ENCODE measurements at places on chromosomes 2 and 18. TPM values are rescaled to one million over a fixed set of nuclear protein-coding genes. Genes with fewer than 3 reads are reported as not detected.
A peak's percentile ranks its signal among the peaks of the same experiment; 100 is the strongest.

DNA sequence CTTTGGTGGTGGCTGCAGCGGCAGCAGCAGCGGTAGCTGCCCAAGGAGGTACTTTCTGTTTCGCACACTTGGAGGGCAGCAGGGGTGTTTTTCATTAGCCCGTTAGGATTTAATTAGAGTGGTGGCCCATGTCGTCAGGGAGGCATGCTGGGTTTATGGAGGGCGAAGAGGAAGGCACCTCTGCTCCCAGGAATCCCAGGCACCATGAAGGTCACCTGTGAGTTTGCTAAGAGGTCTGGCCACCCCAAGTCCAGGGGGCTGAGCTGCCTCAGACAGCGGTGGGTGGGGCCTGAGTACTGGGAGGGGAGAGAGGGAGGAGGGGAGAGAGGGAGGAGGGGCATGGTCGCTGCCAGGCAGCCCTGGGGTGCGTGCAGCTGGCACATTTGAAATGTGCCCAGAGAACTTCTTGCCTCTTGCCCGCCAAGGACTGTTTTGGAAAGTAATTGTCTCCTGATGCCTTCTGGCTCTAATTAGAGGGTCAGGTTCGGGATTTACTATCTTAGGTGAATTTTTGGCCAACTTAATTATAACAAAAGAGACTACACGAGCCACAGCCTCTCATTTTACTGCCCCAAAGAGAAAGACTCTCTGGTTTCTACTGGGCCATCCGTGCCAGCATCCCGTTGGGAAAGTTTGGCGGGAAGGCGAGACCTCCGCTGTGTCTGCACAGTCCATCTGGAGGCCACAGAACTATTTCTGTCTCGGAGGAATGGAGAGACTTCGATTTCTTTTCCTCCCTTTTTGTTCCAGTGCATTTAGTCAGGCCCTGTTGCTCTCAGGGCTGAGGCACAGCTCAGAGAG is 62.0 kb downstream of the GLI2 start:
- peak; percentile 87 for DNase-seq

DNA sequence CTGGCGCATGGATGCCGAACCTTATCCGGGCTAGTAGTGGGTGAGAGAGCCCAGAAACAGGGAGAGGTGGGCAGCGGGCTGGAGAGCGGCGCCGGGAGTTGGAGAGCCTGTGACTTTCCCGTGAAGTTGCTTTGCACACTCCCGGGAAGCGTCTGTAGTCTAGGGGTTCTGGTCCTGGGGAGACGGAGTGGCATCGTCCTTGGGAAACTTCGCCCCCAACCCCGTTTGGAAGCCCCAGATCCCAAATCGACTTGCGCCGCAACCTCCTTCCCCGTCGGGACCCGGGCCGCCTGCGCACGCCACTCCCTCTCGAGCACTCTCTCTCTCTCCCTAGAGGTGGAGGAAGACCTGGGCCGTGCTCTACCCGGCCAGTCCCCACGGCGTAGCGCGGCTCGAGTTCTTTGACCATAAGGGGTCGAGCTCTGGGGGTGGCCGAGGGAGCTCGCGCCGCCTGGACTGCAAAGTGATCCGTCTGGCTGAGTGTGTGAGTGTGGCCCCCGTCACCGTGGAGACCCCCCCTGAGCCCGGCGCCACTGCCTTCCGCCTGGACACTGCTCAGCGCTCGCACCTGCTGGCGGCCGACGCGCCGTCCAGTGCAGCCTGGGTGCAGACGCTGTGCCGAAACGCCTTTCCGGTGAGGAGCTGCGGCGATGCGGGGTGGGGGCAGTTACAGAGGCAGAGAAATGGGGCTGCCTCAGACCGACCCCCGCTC is 456 bp downstream of the DOK1 start:
- DNase-seq, result peak; percentile 82

GRCh38 chr2:69917852-69918251 is 2.9 kb downstream of the MXD1 start:
- DNase-seq, result no peak

- DNase-seq, result no peak
These were observed 25.4 kb downstream of the EPHA4 start for GRCh38 chr2:221546505-221547225.

DNA sequence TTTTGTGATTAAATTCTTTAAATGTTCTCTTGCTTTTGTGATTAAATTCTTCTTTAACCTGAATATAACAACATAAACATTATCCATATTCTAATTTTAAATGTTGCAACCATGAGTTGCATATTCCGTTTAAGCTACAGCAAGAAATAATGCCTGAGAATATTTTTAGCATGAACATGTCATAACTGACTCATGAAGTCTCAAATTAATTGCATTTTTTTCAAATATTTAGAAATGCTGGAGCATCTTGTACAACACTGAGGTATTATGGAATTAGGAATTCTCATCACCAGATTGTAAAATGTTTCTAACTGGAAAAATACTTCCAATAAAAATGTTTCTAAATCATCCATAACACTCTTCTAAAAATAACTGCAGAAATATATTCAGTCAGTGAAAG is 14.7 kb downstream of the ROCK2 start:
- DNase-seq, result no peak

GRCh38 chr2:84362541-84362940 is 96.5 kb downstream of the SUCLG1 start:
- no peak for DNase-seq

EXOC6B gene
- 46.1 TPM for total RNA-seq

DNA sequence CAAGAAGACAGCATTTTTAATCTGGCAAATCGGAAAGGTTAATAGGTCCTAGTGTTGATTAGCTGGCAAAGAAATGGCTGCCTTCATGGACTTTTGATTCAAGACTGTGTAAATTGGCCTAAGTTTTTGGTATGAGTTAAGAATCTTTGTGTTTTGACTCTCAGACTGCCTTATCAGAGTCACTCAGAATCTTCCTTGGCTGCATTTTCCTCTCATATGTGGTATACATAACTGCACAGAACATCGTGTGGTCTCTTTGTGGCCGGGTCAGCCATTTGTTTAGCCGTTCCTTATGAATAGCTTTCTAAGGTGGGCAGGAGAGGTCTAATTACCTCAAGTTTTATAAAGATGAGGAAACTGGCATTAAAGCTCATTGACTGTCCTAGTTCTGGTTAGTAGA is 30.1 kb downstream of the CAB39 start:
- DNase-seq, result no peak

GRCh38 chr2:98937906-98938305 is 1.9 kb upstream of the CRACDL start:
- no peak for DNase-seq

DNA sequence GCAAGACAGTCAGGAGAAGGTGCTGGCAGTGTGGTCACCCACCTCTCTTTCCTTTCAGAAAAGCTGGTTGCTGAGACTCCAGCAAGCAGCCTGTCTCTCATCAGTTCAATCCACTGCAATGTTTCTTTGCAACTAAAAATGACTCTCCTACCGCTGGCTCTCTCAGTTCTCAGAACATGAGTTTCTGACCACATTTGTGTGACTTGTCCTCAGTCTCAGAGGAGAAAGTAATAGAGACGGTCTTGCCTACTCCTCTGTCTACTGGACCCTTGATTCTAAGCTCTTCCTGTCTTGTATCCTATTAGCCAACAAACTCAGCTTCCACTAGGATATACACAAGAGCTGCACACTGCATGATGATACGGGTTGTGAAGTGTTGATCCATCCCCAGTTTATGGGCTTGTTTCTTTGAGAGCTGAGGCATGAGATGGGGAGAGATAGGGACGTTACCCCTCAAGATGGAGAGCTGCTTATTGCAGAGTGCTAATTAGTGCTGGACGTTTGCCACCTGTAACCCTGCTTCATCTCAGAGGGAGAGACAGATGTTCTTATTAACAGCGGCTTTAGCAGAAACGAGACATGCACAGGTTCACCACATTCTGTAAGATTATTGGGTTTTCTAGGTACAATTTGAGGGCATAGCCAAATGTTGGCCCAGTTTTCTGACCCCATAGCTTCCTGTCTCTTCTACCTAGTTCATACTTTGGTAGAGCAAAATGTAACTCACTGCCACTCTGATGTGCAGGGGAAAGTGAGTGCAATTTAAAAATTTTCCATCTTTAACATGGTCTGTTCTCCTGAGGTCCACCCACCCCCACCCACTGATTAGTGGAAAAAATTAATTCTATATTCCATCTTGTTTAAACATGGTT is 32.4 kb upstream of the YWHAQ start:
- no peak for DNase-seq

DNA sequence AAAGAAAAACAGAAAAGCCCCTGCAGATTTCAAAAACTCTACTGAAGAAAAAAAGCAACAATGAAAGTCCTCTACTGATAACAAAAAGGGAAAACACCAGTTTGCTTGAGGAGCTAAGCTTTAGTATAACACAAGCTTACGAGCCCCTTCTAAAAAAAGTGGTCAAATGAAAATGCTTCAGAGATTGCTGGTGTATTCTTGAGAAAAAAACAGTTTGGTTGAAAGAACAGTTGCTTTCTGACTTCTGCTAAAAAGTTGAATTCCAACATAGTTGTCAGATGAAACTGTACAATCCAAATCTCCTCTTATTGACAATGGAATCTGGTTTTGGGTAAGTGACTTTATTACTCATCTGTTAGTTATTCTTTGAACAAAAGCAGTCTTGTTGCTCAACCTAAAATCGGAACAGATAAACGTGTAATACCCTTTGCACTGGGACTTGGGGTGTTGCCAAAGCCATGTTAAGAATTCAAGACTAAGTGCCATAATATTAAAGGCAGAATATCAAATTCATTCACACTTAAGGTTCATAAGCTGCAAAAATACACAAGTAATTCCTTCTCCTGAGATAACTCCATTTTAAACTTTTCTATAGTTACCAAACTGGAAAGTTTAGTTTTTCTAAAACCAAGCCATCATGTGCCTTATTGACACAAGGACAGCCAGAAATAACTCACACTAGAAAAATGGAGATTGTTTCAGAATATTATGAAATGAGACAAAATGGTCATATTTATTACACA is 45.3 kb upstream of the SPAG16 start:
- DNase-seq, result no peak

DNA sequence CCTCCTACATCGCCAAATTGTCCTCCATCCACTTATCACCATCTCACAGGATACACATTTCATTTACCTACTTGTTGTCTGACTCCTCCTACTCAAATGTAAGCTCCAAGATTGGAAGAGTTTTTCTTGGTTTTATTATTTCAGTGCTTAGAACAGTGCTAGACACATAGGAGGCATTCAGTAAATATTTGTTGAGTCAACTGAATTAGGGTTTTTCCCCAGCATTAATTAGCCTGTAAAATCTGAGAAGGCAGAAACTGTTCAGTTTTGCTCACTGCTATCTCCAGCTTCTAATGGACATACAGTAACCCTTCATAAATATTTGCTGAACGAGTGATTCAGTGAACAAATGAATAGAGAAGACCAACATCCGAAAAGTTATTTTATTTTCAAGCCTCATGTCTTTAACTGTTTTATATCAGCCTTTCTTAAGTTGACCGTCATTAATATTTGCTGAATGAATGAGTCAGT is 800 bp downstream of the TTC21B start:
- DNase-seq, result no peak

GRCh38 chr2:110873056-110873502 is 140.7 kb downstream of the ACOXL start:
- DNase-seq, result no peak

GRCh38 chr2:110995911-110996310 is 124.8 kb upstream of the BCL2L11 start:
- no peak for DNase-seq

GRCh38 chr2:71156573-71156972 is 26.1 kb downstream of the MPHOSPH10 start:
- peak; percentile 68 for DNase-seq

GRCh38 chr2:113922784-113923183 is 32.9 kb downstream of the ACTR3 start:
- DNase-seq, result no peak

RMND5A gene
- total RNA-seq, result 42.4 TPM

- no peak for DNase-seq
These were observed 197.8 kb downstream of the MEMO1 start for GRCh38 chr2:31813016-31813415.

KCNJ3 gene
- total RNA-seq, result 0.14 TPM

DNA sequence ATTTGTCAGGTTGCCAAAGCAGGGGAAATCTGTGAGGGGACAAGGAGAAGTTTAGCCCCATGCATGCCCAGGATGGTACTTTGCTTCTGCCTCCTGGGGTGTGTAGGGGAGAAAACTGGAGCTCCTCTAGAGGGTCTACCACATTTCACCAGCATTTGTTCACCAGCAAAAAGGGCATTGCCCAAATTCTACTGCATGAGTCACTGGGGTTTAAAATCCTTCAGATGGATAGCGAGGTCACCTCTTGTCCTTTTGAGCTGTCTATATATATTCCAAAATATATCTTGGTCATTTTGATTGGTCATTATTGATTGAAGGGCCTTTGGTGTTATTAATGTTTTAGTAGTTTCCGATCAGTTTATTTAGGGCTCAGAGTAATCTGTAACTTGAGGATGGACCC is 18.7 kb downstream of the FHOD3 start:
- no peak for DNase-seq

DNA sequence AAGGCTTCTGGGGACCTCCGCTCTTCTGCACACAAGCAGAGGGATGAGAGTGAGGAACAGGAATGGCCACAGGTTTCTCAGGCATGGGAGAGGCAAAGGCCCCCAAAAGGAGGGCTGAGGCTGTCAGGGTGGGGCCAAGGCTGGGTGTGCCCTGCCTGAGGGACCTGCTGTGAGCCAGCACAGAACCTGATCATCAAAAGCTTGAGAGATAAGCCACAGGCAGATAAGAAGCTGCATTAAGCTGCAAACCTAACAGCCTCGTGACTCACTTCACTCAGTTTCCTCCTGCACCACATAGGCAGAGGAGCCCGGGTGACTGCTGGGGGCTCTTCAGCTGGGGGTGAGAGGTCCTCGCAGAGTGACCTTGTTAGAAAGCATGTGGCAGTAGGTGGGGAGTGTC is 64.5 kb upstream of the LAPTM4A start:
- DNase-seq, result no peak

GRCh38 chr2:105929516-105929915 is 184.8 kb downstream of the NCK2 start:
- no peak for DNase-seq
